ENCODE measurements at places on chromosomes 1 and 21. TPM values are rescaled to one million over a fixed set of nuclear protein-coding genes. Genes with fewer than 3 reads are reported as not detected.

- no peak for DNase-seq
Measured at GRCh38 chr1:180081474-180081873, 73.2 kb upstream of the QSOX1 start.

LINGO4 gene
- total RNA-seq: not detected

DNA sequence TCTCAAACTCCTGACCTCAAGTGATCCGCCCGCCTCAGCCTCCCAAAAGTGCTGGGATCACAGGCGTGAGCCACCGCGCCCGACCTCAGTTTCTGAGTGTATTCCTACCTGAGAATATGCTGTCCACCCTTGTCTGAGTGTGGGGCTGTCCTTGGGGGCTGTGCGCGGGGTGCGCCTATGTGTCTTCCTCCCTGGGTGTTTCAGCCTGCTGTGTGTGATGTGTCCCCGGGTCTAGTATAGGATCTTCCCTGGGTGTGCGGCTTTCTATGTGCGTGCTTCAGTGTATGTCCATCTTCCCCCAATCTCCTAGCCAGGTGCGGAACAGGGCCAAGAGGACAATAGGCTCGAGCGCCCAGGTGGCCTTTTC lies 8.3 kb upstream of the ID3 start:
- no peak for DNase-seq

DNA sequence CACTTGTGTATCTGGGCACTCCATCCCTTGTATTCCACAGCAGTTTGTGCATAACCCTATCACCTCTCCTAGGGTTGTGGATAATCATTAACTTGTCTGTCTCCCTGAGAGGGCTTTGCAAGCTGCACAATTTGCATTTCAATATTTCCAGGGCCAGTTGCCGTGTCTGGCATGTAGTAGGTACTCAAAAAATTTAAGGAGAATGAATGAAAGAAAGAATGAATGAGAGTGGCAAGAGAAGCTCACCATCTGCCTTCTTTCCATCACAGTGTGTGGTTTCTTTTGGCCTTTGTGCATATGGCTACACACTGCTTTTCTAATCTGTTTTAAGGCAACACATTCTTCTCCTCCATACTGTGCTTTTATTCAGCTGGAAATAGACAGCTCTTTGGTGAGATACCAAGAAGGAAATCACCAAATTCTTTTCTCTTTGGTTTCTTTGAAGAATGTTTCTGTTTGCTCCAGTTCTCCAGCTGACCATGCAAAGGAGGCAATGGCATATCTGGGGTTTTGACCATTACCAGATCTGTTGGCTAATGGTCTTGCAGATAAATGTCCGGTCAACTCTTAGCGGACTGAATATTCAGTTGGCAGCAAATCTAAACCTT lies 49.4 kb downstream of the NGF start:
- no peak for DNase-seq

GJA4 gene
- 15.1 TPM for total RNA-seq

DNA sequence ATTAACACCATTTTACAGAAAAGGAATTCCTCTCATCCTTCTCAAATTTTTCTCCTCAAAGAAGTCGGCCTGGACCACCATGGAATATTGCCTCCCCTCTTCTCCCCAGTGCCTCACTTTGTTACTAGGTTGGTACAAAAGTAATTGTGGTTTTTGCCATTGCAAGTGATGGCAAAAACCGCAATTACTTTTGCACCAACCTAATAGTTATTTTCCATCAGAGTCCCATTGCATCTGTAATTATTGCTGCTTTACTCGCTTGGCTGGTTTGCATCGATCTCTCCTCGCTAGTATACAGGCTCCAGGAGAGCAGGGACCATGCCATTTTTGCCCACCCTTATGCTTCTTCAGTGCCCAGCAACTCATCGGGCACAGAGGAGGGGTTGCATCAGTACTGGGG lies 963 bp upstream of the C1orf94 start:
- DNase-seq: no peak

DNA sequence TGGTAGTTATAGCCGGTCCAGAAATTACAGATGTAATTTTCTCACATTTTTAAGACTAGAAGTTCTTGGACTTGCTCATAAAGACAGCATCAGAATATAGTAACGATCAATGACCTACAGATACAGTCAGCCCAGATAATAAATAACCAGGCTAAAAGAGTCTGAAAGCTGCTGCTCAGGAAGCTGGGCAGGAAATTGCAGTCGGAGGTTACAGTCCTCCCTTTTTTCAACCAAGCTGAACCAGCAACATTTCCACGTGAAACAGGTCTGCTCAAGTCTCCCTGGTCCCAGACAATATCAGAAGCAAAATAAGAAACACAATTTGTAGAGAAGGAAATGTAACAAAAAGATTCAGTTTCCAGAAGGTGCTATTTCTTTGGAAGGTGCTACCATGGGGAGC lies 457.4 kb downstream of the SIPA1L2 start:
- DNase-seq: no peak

Data from lower leg skin (tissue), 4 donors.